CD4-positive, alpha-beta T cell treated with Interleukin-6 at 100 ng/mL for 8 hours (primary cell): ENCODE measurements at places on chromosomes 6 and 20.
A peak's percentile ranks its signal among the peaks of the same experiment; 100 is the strongest.

GRCh38 chr20:17762243-17762872 is 62.6 kb downstream of the BANF2 start:
- DNase-seq, result no peak

DNA sequence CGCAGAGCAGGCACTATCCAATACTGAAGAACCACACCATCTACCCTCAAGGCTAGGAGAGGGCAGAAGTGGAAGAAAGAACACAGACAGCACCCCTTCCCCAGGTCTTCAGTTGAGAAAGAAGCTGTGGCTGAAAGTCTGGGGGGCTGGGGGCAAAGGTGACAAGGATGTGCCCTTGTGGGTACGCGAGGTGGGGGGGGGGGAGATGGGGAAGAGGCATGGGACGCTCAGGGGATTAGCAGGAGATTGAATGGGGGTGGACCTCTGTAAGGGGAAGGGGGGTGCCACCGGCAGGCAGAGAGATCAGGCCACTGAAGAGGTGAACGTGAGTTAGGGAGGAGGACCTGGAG is 1.1 kb downstream of the B4GALT5 start:
- no peak for DNase-seq

GRCh38 chr20:57783196-57783595 is 73.4 kb upstream of the PMEPA1 start:
- no peak for DNase-seq

- DNase-seq, result peak; percentile 19
Measured at GRCh38 chr6:136846046-136846445, 23.7 kb downstream of the PEX7 start.

DNA sequence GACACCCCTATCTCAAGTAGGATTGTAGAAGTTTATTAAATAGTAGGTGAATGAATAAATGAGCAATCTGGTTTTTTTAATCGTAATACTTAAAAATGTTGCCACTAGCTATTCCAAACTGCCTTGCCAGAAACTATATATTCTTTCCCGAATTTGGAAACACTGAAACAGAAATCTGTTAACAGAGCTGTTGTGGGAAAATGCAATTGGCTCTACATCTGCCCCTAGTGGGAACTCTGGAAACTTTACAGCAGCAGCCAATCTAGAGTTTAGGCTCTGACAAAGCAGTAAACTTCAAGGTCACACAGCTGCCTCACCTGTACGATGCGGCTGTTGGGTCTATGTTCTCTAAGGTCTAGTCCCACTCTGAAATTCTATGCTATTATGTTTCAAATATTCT is 41.7 kb downstream of the SYNE1 start:
- no peak for DNase-seq
